ENCODE measurements at places on chromosomes 3 and 15. TPM values are rescaled to one million over a fixed set of nuclear protein-coding genes. Genes with fewer than 3 reads are reported as not detected.

The CCDC71 gene
- 19.7 TPM for total RNA-seq

The CFAP100 gene
- not detected for total RNA-seq

The SLC22A13 gene
- total RNA-seq, result 1.6 TPM

The CAMKV gene
- not detected for total RNA-seq

The CSTA gene
- total RNA-seq, result 0.59 TPM

The GRK7 gene
- total RNA-seq, result 0.05 TPM

The UCN2 gene
- 2.1 TPM for total RNA-seq

The NCBP2 gene
- total RNA-seq, result 101 TPM

The KPNA1 gene
- total RNA-seq, result 40.1 TPM

The DAG1 gene
- 77.1 TPM for total RNA-seq

The ATP13A5 gene
- total RNA-seq, result not detected

The ACKR4 gene
- under 0.01 TPM for total RNA-seq

The SEMA3B gene
- 12.4 TPM for total RNA-seq

The GP5 gene
- 0.14 TPM for total RNA-seq

The ASB14 gene
- total RNA-seq, result 0.05 TPM

The LAMB2 gene
- 896 TPM for total RNA-seq

The ACY1 gene
- 38.3 TPM for total RNA-seq

The CCDC13 gene
- 0.14 TPM for total RNA-seq

The DLL4 gene
- 0.14 TPM for total RNA-seq

The CCR2 gene
- total RNA-seq, result not detected

The GOLGA6L9 gene
- 3.3 TPM for total RNA-seq

The GOLGA6L10 gene
- 0.30 TPM for total RNA-seq

The SPTBN5 gene
- total RNA-seq, result 1.8 TPM

The SPINK8 gene
- not detected for total RNA-seq

The ZNF502 gene
- total RNA-seq, result 5.9 TPM

The FANCD2OS gene
- total RNA-seq, result not detected

The STOML1 gene
- total RNA-seq, result 14.6 TPM

The SUCLG2 gene
- total RNA-seq, result 61.8 TPM

The UBE2E2 gene
- 39.9 TPM for total RNA-seq

The LMAN1L gene
- not detected for total RNA-seq
